ENCODE measurements at places on chromosomes 2 and 18. TPM values are rescaled to one million over a fixed set of nuclear protein-coding genes. Genes with fewer than 3 reads are reported as not detected.

The FAM161A gene
- total RNA-seq, result 1.5 TPM

The ERLEC1 gene
- total RNA-seq, result 60.0 TPM

The AMER3 gene
- total RNA-seq, result not detected

- no peaks in the 10 kb centered on the region for H3K27me3 ChIP-seq
- no peak overlapping the region for H3K4me3 ChIP-seq
- H3K4me1 ChIP-seq, result peaks cover 7% of the 10 kb centered on the region
- no peak overlapping the region for H3K27ac ChIP-seq
- no peaks in the 10 kb centered on the region for H3K36me3 ChIP-seq
Observed at GRCh38 chr2:127101756-127102477, 5.0 kb downstream of the BIN1 start.

DNA sequence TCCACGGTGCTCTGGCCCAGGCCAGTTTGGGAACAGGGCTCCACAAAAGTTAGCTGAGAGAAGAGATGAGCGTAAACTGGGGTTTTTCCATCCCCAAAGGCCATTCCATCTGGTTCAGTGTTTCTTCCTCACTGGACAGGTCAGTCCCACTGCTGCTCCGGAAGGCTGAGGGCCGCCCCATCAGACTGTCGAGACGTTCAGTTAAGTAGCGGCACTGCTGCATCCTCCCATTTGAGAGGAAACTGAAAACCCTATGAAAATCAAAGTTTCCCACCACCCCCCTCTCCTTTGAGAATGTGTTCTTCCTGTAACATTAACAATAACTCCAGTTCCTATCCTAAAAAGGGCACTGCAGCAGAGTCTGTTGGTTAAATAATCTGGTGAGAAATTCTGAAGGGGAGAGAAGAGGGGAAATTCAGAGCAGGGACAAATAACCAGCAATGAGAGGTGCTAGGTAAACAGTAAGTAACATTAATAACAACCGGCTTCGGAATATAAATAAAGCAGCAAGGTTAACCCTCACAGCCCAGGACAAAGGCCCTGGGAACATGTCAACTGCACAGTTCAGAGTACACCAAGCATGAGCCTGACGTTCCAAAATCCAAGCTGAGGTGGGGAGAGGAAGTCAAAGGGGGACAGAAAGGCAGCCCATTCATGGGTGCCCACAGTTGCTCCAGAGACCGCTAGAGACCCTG lies 55.4 kb downstream of the UXS1 start:
- peaks cover 53% of the 10 kb centered on the region for H3K4me1 ChIP-seq
- H3K27me3 ChIP-seq, result no peaks in the 10 kb centered on the region
- peak overlapping the region; percentile 81 for H3K27ac ChIP-seq
- peak overlapping the region; percentile 41 for H3K4me3 ChIP-seq

- no peak for DNase-seq
- H3K4me3 ChIP-seq, result no peak overlapping the region
- no peaks in the 10 kb centered on the region for H3K27me3 ChIP-seq
- no peaks in the 10 kb centered on the region for H3K36me3 ChIP-seq
Observed at GRCh38 chr2:127371037-127371436, 16.7 kb downstream of the MAP3K2 start.

GRCh38 chr2:171568089-171568488 lies 45.8 kb downstream of the CYBRD1 start:
- no peaks in the 10 kb centered on the region for H3K27me3 ChIP-seq
- no peaks in the 10 kb centered on the region for H3K4me1 ChIP-seq
- H3K27ac ChIP-seq, result no peak overlapping the region
- no peaks in the 10 kb centered on the region for H3K36me3 ChIP-seq

DNA sequence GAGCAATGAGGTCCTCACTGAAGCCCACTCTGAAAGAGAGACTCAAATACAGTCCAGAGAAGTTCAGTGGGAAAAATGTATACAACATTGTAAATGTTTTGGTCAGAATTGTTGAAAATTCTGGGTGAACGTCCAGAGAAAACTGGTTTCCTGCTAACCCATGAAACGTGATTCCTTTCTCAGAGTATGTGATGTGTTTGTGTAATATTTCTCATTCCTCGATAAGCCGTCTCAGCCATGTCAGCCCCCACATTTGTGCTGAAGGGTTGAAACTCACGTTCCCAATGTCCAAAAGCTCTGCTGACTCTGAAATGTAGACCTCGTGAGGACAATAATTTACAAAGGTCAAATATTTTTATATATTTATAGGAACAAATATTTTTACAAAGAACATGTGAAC lies 51.6 kb downstream of the BMP10 start:
- no peaks in the 10 kb centered on the region for H3K27me3 ChIP-seq
- H3K4me1 ChIP-seq, result no peaks in the 10 kb centered on the region
- no peak for DNase-seq
- no peak overlapping the region for H3K27ac ChIP-seq
- H3K4me3 ChIP-seq, result no peak overlapping the region

DNA sequence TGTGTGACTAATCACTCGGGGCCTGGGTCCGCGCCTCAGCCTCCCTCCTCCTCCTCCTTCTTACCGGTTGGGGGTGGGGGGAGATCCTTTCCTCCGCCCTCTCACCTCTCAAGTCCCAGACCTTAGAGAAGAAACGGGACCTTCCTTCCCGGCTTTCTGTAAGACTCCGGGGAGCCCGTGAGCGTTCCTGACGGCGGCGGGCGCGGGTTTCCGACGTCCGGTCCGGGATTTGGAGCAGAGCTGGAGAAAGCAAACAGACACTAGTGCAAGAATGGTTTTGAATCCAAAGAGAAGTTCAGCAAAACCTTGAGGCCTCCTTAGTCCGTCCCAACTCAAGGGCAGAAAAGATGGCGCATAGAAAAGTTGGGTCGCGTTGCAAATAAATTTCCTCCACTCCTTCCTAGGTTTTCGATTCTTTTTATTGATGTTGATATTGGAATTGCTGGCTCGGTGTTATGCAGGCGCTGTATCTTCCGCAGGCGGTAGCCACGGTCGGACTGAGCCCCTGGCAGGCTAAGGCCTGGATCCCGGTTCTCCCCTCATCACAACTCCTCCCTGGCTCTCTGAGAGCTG lies 2.0 kb downstream of the DLX1 start:
- no peak overlapping the region for H3K27ac ChIP-seq
- peaks cover 40% of the 10 kb centered on the region for H3K27me3 ChIP-seq
- peaks cover 70% of the 10 kb centered on the region for H3K4me1 ChIP-seq

GRCh38 chr2:15733867-15734673 lies 142.4 kb downstream of the DDX1 start:
- DNase-seq, result no peak
- H3K27ac ChIP-seq, result peak overlapping the region; percentile 20
- no peaks in the 10 kb centered on the region for H3K36me3 ChIP-seq
- H3K27me3 ChIP-seq, result no peaks in the 10 kb centered on the region
- peak overlapping the region; percentile 4 for H3K4me3 ChIP-seq
- peaks cover 61% of the 10 kb centered on the region for H3K4me1 ChIP-seq

GRCh38 chr2:174025271-174026121 lies 60.3 kb upstream of the SP3 start:
- DNase-seq, result peak; percentile 96
- H3K4me3 ChIP-seq, result peak overlapping the region; percentile 11
- H3K4me1 ChIP-seq, result peaks cover 35% of the 10 kb centered on the region
- peak overlapping the region; percentile 67 for H3K27ac ChIP-seq
- H3K27me3 ChIP-seq, result no peaks in the 10 kb centered on the region

DNA sequence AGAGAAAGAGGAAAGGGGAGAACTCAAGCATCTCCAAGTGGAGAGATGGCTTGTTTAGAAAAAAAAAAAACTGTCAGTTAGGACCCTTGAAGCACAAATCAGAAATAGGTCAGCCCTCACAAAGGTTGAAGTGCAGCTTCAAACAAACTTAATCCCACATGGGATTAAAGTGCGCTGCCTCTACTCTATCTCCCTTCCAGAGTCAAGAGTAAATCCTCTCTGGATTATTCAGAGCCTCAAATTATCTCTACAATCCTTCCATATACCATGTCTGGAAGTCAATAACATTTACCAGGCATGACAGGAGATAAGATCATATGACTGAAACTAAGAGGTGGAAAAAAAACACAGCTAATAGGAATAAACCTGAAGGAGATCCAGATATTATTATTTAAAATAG lies 69.8 kb downstream of the SMAD7 start:
- no peak overlapping the region for H3K27ac ChIP-seq
- no peak for DNase-seq

GRCh38 chr2:168194784-168195522 lies 52.4 kb downstream of the STK39 start:
- H3K4me1 ChIP-seq, result peaks cover 54% of the 10 kb centered on the region
- no peaks in the 10 kb centered on the region for H3K27me3 ChIP-seq
- no peak overlapping the region for H3K4me3 ChIP-seq

DNA sequence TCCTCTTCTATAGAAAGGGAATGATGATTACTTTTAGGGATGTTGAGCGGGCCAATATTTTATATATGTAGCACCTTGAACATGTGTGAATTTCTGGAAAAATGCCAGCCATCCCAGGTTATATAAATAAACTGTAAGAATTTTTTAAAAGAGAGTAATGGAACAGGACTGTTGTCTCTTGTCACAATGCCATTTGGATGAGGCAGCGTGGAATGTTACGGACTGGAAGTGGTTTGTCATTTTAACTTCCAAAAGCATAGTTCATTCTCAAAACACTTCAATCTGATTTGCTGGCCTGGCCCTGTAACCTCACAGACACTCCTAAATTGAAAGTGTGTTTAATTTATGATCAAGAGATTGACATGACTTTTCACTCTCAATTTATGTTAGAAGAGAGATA lies 70.8 kb downstream of the TPGS2 start:
- H3K36me3 ChIP-seq, result peaks cover 5% of the 10 kb centered on the region
- peak overlapping the region; percentile 63 for H3K27ac ChIP-seq
- H3K27me3 ChIP-seq, result no peaks in the 10 kb centered on the region
- H3K4me3 ChIP-seq, result no peak overlapping the region
- peaks cover 39% of the 10 kb centered on the region for H3K4me1 ChIP-seq

DNA sequence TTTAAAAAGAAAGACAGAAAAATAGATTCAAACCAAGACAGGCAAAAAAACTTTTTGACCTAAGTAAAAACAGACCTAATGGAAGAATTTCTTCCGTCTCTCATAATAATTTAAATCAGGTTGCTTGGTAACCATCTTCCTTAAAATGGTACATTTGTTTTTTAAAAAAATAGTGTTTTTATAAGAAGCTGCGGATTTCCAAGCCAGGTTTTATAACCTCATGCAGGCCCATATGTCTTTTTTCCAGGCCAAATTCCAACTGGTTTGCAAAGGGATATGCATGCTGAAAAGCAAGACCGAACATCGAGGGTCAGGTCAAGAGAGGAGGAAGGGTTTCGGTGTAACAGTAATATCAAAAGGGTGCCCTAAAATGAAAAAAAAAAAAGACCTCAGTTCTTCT lies 172.9 kb downstream of the MAIP1 start:
- peaks cover 3% of the 10 kb centered on the region for H3K4me1 ChIP-seq
- DNase-seq, result no peak
- H3K27me3 ChIP-seq, result no peaks in the 10 kb centered on the region
- H3K27ac ChIP-seq, result no peak overlapping the region

Measured in esophagus muscularis mucosa (tissue), 4 donors.